Stimulated activated CD4-positive, alpha-beta T cell treated with anti-CD3 and anti-CD28 coated beads, Interleukin-1b, Interleukin-23, amount 100 ng/mL, for 1 hour (primary cell): ENCODE measurements at places on chromosomes 11 and 22.

GRCh38 chr11:75474240-75474639 lies 41.2 kb upstream of the KLHL35 start:
- DNase-seq = no peak

- no peak for DNase-seq
These were observed 1.4 kb upstream of the CPT1A start for GRCh38 chr11:68843052-68843561.

DNA sequence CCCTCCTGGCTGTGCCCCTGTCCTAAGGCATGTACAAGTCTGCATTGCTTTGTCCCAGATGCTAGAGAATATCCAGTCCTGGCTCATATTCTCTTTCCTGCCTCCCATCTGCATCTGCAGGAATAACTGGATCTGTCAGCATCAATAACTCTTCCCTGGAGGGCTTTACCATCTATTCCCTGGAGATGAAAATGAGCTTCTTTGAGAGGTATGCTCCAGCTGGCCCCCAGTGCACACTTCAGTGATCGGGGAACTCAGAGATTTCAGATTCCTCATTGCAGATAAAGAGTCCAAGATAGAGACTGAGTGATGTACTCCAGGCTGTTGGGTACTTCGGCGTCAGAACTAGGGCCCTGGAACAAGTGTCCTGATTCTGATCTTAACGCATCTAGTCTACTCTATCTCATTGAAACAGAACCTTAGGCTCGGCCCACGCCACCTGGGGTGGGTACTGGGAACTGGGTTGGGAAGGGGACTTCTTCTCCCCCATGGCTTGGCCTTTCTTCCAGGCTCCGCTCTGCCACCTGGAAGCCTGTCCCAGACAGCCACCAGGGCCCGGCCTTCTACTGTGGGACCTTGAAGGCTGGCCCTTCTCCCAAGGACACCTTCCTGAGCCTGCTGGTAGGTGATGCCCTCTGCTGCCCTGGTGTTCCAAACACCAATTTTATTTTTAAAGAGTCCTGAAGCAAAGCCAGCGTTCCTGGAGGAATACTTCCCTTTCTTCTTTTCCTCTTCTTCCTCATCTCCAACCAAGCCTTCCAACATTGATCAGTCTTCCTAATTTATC lies 17.8 kb upstream of the GLB1L2 start:
- no peak for DNase-seq

DNA sequence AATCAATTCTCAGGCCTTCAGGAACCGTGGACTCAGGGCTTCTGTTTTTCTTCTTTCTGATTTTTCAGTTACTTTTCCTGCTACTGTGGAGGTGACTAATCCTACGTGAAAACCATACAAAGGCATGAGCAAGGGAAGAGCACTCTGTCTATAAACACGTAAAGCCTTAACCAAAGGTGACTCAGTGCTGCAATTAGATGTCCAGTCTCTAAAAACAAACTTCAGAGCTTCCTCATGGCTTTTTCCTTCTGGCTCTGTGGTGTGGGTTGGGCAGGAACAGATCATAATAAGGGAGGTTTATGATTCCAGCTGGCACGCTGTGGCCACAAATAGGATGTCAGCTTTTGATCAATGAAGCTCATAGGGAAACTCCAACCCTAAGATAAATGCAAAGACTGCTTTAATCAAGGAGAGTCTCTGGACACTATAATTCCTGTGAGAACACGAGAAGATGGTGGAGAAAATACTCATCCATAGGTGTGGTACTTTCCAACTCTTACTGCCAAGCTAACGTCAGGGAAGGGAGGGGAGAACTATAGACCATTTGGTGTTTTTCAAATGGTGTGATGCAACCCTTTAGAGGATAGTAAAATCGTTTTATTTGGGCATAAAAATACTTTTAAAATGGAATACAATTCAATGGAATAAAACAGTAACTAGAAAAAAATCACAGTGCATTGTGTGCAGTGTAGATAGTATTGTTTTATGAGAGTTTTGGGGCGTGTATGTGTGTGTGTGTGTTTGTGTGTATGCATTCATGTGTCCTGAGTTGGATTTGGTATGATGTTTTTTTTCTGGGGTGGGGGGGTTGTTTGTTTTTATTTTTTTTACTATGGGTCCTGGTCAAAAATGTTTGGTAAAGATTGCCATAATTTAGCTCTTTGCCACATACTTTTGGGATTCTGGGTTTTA lies at the start of gene NXPE2:
Gene NXPE2 (plus strand): TSS at position 403 of the 912 bp plus-strand sequence. CDS start 49 bp downstream, at position 452.
- no peak for DNase-seq

- DNase-seq = no peak
These were observed 130.3 kb downstream of the EFCAB6 start for GRCh38 chr22:43681731-43682360.

- no peak for DNase-seq
These were observed 21.0 kb downstream of the SLC22A12 start for GRCh38 chr11:64611869-64612646.

DNA sequence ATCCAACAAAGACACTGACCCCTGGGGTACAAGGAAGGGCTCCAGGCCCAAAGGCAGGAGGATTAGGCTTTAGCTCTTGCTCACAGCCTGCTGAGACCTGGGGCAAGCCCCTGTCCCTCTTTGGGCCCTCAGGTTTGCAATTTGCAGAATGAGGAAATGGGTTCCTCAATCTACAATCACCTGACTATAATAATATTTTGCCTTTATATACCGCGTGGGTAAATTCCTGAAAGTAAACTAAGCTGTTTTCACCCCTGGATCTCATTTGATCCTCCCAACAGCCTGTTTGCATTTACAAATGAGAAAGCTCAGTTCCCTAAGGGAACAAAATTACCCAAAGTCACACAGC lies 797 bp downstream of the STARD10 start:
- DNase-seq = no peak

DNA sequence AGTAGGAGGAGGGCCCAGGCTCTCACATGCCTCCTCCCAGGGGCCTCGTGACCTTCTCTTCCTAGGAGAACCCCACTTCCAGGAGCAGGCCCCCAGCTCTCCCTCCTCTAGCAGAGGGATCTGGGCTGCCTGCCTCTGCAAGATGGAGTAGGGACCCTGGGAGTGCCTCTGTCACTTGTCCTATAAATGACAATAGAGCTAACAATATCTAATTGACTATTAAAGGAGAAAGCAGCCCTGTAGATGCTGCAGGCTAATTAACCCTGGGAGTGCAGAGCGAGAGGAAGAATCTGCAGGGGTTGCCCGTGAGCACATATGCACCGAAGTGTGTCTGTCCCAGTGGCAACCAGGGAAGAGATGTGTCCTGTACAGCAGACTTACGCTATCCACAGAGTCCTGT lies 184.4 kb downstream of the GRIK4 start:
- no peak for DNase-seq

GRCh38 chr11:126578021-126578420 lies 222.5 kb downstream of the ST3GAL4 start:
- DNase-seq = no peak

DNA sequence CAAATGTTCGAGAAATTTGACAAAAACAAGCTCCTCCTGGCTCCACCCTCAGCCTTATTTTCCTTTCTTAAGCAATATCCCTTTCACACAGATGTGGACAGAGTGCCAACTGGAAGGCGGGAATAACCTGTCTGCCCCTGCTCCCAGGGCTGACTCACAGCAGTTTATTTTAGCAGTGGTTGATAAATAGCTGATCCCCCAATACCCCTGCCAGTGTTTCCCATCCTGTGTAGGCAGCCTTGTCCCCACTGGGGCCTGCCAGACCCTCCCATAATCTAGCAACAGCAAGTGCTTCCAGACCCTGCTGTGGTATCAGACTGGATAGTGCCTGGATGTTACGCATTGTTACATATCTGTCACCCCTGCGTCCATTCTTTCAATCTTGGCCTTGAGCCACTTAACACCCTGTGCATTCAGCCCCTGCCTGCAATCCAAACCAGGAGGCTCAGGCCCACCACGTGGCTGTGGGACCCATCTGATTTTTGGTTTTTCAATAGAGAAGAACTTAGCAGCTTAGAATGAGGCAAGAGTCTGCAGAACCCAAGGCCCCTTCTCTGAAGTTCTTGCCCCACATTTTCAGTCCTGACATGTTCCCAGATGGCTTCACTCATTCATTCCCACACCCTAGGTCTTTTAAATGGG lies 53.7 kb downstream of the PARVA start:
- DNase-seq = no peak
